NCI-H1417 treated with DMSO at 0.1 percent for 48 hours (cell line): ENCODE measurements at places on chromosomes 7 and 10.

- DNase-seq = no peak
These were observed 2.4 kb upstream of the INPP5A start for GRCh38 chr10:132535065-132535651.

- DNase-seq = no peak
These were observed 941.8 kb upstream of the POT1 start for GRCh38 chr7:125871431-125871830.

DNA sequence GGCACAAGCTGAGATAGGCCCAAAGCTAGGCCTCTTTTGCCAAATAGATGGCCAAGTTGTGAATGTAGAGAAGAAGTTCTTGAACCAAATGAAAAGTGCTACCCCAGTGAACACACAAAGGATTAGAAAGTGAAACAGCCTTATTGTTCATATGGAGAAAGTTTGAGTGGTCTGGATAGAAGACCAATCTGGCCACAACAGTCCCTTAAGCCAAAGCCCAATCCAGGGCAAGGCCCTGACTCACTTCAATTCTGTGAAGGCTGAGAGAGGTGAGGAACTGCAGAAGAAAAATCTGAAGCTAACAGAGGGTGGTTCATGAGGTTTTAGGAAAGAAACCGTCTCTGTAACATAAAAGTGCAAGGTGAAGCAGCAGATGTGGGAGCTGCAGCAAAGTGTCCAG lies 18.7 kb upstream of the ATP6V0A4 start:
- DNase-seq = no peak

GRCh38 chr10:62862447-62862846 lies 46.3 kb upstream of the EGR2 start:
- no peak for DNase-seq

GRCh38 chr10:116785867-116786266 lies 43.5 kb upstream of the HSPA12A start:
- no peak for DNase-seq

- no peak for DNase-seq
These were observed 67.0 kb upstream of the ARID5B start for GRCh38 chr10:61834519-61834918.

- peak; percentile 31 for DNase-seq
These were observed 839.7 kb downstream of the CNTNAP2 start for GRCh38 chr7:146956321-146956720.

DNA sequence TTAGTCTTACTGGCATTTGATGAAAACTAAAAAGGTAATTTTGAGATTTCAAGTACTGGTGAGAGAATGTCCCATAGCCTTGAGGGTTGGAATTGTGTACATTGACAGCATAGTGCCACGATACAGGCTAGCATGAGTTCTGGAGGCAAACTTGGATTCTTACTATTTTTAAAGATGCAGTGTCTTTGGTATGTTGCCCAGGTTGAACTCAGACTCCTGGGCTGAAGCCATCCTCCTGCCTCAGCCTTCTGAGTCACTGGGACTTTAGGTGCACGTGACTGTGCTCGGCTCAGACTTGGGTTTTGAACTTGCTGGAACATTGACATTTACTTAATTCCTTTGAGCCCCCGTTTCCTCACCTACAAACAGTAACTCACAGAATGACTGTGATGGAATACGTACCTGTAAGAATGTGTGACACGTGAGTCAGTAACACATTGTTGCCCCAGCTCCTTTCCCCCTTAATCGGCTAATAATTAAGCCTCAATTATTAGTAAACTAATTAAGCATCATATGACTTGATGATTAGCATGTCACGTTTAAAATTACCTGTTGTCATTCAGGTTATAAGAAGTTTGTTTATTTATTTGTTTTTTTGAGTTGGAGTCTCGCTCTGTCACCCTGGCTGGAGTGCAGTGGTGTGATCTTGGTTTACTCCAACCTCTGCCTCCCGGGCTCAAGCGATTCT lies 10.6 kb downstream of the DNAJB6 start:
- no peak for DNase-seq

GRCh38 chr7:91288208-91288824 lies 24.1 kb downstream of the FZD1 start:
- DNase-seq = no peak

DNA sequence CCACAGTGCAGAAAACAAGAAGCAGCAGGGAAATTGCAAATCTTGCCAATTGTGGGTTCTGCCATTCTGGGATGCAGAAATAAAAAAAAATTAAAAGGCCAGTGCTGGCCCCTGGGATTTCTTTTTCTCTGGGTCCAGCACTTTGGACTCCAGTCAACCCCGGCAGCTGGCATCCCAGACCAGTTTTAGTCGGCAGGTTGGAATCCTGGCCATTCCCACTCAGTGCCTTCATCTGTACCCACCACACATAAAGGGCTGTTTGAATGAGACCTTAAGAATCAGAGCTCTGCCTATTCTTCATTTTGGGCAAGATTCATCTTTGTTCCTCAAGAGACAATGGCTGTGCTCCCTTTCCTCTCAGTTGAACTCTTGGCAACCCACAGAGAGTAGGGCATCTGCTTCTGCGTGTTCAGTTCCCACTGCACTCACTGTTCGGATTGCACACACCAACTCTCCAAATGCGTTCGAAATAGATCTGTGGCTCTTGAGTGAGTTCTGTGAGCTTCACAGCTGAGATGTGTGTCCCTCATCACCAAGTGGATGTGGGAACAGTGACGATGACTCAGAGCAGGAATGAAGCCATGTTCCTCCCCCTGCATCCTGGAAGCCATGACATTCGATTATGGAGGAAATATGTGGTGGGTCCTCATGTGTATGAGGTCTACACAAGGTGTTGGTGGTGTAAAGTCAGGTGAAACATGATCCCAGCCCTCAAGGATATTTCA lies 63.0 kb upstream of the EGFR start:
- DNase-seq = no peak

- no peak for DNase-seq
These were observed 45.7 kb upstream of the GSAP start for GRCh38 chr7:77461842-77462241.

- DNase-seq = no peak
These were observed 48.4 kb upstream of the PODXL start for GRCh38 chr7:131604841-131605279.

DNA sequence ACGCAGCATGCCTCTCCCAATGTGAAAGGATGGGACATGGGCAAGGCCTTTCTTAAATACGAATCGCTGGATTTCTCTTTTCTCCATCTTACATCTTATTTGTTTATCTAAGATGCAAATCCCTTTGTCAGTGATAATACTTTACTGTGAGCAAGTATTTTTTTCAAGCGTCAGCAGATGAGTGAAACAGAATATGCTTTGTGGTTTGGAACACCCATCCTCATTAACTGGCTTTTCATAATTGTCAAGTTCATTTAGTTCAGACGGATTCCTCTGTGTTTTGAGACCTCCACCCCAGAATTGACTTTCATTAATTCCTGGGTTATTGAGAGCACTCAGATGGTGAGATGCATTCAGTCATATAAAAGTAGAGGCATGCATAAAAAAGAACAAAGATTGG lies 149.8 kb downstream of the NSUN6 start:
- DNase-seq = no peak

DNA sequence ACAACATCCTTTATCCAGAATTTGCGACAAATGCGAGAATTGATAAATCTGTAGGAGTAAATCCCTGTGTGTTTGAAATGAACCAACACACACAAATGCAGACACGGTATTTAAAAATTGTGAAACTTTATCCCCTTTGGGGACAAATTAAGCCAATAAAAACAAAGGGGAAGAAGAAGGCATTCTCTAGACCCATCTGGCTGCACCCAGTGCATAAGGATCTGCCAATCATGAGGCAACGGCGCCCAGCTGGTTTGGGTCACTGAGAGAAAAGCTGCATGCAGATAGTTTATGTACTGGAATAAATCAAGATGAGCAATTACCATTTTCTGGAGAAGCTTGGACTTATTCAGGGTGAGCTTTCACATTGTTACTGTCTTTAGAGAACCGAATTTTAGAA lies 45.7 kb downstream of the VAX1 start:
- DNase-seq = no peak

- DNase-seq = no peak
These were observed 90.1 kb upstream of the MTPN start for GRCh38 chr7:136067277-136067676.

- DNase-seq = no peak
These were observed 399.7 kb downstream of the EXOC4 start for GRCh38 chr7:133652547-133652946.

- DNase-seq = no peak
These were observed 39.0 kb downstream of the TET1 start for GRCh38 chr10:68598978-68599770.

- no peak for DNase-seq
These were observed 57.4 kb upstream of the EBF3 start for GRCh38 chr10:130021383-130021950.

DNA sequence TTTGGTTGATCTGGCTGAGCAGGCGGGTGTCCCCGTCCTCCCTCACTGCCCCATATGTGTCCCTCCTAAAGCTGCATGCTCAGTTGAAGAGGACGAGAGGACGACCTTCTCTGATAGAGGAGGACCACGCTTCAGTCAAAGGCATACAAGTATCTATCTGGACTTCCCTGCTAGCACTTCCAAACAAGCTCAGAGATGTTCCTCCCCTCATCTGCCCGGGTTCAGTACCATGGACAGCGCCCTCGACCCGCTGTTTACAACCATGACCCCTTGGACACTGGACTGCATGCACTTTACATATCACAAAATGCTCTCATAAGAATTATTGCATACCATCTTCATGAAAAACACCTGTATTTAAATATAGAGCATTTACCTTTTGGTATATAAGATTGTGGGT lies 26.9 kb upstream of the TRIM56 start:
- no peak for DNase-seq

- no peak for DNase-seq
These were observed 2.1 kb upstream of the JMJD1C start for GRCh38 chr10:63467841-63468240.

GRCh38 chr7:121102619-121103018 lies 114.1 kb downstream of the CPED1 start:
- DNase-seq = no peak

DNA sequence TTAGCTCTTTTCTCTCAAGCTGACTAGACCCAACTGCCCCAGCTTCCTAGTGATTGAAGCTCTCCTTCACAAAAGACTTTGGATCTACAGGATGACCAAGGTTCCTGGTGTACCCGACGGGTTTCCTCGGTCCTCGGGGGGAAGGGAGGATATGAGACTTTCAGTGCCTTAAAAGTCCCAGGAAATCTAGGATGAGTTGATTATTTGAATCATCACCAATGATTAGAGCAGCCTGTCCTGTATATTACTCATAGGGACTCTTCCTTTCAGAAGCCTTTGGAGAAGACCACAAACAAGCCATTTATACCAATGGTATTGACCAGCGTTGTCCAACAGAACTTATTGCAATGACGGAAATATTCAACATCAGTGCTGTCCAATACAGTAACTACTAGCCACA lies 6.1 kb upstream of the ACTA2 start:
- no peak for DNase-seq

DNA sequence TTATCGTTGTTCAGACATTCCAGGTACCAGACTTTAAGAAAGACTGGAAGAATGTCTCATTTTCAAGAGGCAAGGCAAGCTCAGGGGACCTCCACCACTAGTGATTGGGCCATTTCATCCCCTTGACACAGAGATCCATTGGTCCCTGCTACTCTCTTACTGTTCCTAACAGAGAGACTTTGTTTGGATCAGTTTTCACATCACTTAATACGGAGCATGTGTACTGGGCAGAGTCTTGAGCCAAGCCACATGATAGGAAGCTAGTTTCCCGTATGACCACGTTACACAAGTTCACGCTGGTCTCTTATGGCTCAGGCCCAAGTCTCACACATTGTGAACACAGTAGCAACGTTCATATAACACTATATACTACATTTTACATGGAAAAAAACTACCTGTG lies 269.9 kb downstream of the BAMBI start:
- no peak for DNase-seq

GRCh38 chr7:48426331-48426965 lies 255.2 kb downstream of the ABCA13 start:
- no peak for DNase-seq

DNA sequence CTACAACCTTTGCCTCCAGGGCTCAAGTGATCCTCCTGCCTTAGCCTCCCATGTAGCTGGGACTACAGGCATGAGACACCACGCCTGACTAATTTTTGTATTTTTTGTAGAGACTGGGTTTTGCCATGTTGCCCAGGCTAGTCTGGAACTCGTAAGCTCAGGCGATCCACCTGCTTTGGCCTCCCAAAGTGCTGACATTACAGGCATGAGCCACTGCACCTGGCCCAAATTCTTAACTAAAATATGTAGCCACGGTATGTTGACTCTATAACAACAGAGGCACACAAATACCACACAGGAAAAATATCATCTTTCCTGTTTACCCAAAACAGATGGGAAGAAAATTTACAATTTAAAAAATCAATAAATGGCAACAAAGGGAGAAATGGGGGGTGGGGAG lies 115.8 kb downstream of the ATE1 start:
- no peak for DNase-seq

- DNase-seq = no peak
These were observed 120.9 kb downstream of the PKD1L1 start for GRCh38 chr7:47827351-47827756.

DNA sequence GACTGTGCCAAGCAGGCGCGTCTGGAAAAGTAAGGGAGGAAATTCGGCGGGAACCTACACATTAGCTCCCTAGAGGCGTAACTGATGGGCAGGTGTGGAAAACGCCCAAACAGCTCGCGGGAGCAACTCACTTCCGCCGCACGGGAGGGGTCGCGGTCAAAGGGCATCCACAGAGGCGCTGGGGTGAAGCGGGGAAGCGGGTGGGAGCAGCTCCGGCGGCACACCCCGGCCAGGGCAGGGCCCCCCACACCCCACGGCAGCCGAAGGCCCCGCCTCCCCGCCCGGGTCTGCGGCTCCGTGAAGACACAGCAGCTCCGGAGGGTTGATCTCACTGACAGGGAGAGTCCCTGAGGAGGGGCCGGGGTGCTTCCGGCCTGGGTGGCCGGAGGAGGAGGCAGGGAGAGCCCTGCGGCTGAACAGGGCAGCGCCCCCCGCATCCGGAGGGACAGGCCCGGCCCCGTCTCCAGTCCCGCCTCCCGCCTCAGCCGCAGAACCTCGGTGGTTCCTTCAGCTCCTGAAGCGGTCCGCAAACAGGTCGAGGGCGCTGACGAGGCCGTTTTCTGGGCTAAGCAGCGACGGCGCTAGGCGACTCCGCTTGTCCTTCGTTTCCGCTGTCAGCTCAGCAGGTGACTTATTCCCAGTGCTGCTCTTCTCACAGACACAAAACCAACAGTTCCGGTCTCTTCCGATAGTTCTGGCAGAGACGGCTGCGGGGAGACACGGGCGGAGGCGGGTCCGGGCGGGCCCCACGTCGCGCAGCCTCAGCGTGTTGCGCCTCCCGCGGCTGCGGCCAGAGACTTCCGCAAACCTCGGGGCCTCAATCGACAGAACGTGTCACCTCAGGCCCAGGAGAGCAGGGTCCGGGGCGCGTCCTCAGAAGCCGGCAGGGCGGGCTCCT lies 276.1 kb downstream of the DNAJB6 start:
- no peak for DNase-seq
